CD4-positive, alpha-beta T cell treated with Interleukin-17A for 1 hour (primary cell): ENCODE measurements at places on chromosomes 7 and 10.
A peak's percentile ranks its signal among the peaks of the same experiment; 100 is the strongest.

DNA sequence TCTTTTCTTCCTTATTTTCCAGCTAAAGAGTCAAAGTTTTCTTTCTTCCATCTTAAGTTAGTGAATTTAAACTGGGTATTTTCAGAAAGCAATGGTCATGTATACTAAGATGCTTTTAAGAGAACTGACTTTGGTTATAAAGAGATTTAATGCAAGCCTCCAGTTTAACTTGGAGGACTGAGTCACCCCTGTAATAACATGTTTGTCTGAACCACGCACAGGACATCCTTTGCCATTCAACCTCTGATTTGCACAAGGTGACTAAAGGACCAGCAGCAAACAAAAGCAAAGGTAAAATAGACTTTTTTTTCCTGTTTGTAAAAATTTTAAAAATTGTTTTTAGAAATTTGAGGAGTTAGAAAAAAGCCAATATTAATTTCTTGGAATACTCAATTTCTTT is 2.9 kb downstream of the HYAL4 start:
- no peak for DNase-seq

DNA sequence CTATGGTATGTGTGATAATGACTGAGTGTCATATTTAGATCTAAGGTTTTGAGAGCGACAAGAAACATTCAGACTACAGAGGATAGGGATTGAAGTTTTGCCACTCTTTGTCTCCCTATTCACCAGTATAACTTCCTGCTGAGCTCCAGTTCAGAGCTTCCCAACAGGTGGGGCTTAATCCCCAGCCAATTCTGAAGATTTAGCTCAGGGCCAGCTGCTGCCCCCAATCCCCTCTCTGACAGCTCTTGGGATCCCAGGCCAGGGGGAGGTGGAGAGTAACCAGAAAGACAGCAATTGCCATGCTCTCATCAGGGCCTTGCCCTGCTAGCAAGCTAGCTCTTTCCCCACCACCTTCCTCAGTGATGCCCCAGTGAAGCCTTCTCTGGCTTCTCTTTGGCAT is 57.8 kb downstream of the TRIL start:
- no peak for DNase-seq

DNA sequence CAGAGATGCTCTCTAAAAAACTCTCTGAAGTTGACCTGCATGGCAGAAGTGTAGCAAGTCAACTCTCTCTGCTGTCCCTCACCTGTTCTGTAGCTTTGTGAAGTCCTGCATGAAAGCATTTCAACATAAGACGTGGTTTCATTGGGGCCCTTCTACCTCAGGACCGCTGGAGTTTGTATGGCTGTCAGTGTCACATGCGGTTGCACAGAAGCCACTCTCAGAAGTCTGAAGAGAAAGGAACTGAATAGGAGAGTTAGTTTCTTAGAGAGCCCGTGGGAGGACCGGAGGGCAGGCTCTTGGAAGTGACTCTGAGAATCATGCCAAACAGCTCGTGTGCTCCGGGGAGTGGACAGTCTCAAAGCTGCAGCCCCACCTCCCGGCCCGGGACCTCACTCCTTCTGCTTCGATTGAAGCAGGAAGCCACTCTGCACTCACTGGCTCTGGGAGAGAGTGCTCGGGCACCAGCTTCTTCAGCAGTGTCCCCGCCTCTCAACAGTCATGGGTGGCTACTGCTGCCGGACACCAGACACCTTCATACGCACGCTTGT is 486.7 kb downstream of the SDK1 start:
- no peak for DNase-seq

DNA sequence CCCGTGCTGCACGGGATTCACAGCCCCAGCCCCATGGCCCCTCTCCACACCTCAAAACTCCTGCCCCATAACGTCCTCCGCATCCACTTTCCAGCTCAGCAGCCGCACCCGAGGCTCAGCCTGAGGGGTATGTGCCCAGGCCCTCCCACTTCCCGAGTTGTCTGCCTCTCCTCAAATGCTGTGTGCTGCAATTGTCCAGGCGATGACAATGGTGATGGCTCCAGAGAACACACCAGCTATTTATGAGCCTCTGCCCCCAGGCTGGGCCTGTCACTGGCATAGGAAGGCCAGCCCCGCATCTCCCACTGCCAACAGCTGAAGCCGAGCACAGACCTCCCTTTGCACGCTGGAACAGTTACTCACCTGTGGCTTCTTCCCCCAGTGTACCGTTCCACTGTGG is 2.4 kb upstream of the LDB3 start:
- no peak for DNase-seq

DNA sequence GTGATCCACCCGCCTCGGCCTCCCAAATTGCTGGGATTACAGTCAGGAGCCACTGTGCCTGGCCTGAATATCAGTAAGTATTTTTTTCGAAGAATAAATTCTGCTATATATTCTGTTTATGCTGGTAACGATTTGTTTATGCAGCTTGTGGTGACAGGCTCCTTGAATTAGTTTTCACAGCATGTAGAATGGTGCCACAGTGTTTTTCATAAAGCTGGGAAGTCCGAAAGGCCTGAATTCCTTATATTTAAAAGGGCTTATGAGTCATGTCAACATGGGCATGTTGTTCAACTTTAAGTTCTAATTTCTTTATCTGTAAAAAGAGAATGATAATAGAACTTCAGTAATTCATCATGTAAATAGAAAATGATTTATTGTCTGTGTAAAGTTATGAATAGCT is 42.2 kb upstream of the WASL start:
- DNase-seq = no peak

DNA sequence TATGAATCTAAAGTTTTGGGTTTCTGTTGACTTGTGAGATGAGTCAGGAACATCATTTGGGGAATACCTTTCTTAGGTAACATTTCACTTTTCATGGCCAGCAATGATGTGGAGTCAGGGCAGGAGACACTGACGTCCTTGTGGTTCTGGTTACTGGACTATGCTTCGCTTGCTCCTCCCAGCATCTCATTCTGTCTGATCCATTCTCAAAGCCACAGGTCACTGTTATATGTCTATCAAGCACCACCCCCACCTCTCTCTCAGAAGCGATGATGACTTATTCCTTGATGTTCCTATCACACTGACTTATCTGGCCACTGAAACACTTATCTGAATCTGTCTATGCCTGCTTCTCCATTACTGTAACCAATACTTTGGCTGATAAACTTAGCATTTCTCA is 51.6 kb downstream of the TES start:
- DNase-seq = no peak

DNA sequence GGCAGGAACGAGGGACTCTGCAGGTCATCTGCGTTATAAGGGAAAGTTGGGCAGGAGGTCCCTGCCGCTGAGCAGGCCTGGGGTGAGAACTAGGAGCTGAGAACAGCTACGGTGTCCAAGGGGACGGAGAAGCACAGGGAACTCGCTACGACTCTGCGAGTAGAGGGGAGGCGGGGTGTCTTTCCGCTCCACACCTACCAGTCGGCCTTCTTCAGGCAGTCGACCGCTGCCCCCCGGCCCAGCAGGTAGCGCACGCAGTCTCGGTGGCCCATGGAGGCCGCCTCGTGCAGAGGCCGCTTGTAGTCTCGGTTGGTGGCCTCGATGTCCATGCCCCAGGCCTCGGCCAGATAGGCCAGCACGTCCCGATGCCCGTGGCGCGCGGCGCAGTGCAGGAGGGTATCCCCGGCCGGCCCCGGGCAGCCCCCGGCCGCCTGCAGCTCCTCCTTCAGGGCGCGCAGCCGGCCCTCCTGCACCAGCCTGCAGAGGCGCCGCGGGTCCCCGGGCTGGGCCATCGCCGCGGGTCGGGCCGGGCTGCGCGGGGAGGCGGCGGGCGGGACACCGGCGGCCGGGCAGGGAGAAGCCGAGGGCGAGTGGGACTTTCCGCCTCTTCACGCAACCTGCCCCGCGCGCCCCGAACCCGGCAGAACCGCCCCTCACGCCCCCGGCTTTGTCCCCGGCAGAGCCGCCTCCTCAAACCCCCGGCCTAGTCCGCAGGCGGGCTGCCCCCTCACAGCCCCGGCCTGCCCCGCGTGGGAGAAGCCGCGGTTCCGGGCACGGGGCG is 660 bp downstream of the ANKRD16 start:
- DNase-seq = peak; percentile 33

- DNase-seq = no peak
Observed at GRCh38 chr7:151252561-151252835, 4.0 kb upstream of the SMARCD3 start.

DNA sequence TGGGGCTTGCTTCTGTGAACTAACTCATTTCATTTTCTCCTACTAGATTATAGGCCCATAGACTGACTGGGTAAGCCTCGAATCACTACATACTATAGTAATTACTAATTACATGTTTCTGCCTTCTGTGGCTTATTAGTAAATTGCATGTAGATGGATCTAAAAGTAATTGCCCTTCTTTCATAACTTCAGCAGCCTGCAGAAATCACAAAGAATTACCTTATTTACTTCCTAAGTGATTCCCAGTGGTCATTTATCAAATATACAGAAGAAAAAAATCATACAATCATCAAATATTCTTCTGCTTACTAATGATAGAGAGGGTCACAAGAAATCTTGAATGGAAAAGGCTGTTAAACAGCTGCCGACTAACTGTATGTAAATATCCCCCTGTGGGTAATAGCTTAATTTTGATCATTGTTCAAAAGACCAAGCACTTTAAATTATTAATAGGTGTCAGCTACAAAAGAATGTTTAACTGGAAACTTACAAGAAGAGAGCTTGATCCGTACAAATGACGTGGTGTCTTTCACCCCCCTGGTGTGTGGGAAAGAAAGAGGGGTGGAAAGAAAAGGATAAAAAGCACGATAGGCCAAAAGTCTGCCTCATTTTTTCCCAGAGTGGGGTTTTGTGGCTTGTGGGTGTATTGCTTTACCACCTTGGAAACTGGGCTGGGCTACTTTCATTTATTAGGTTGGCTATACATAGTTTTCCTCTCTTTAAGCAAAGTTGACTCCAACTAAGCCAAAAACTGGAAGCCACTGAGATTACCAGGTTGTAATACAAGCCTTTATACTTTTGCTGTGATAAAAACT is 361.8 kb upstream of the ZMIZ1 start:
- DNase-seq = no peak

DNA sequence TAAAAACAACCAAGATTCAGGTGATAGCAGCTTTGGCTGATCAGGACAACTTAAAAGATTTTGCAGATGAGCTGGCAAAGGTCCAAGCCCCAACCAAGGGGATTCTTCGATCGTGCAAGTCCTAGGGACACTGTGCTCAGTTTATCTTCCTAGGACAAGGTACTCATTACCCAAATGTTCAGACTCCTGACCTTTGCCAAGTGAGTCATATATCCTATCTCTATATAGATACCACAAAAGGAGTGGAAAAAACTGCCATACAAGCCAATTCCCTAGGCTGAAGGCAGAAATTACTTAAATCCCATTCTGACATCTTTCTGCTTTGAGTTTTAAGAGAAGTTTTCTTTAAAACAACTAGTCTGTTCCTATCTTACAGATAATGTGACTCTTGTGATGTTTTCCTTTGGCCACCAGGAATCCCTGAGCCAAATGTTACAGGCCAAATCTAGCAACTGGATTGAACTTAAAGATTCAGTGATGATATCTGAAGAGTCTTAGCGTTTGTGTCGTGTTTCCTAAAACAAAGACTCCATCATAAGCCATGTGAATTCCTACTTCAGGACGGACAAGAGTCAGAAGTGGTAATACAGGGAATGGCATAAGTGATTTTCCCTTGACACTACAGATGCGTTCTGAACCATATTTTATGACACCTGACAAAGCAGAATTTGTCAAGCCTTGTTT is 142.6 kb upstream of the ASAH2 start:
- no peak for DNase-seq

- DNase-seq = no peak
Observed at GRCh38 chr10:1070919-1071318, 14.7 kb downstream of the WDR37 start.

DNA sequence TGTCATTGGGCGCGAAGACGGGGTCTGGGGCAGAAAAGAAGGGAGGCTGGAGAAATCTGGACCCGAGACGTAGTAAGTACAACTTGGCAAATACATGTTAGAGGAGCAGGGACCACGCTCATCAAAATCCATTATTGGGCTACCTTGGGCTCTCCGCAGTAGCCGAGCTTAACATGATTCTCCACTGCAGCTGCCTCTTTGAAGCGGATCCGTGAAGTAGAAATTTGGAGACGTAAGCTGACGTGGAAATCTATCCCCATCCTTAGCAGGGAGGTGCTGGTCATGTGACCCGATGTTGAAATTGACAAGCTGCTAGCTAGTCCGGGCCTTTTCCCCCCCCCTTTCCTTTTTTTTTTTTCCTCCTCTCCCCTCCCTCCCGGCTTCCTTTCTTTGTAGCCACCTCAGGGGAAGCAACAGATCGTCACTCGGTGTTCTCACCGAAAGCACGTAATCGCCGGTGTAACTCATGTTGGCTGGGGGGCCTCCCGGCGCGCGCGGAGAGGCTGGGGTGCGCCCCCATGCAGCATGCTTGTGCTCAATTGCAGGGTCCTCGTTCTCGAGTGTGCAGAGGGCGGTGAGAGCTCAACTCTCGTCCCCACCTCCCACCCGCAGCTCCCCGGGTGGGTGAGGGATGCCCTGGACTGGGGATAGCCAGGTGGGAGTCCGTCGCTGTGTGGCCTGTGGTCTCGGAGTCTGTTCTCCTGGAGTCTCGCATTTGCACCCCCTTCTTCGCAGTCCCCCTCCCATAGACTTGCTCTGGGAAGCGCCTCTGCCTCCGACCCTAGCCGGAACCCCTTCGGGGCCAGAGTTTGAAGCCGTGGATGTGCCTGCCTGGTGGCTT is at the start of gene HOXA11:
Gene HOXA11, minus strand, starts transcription at position 220 of the 841 bp plus-strand sequence. Its CDS starts 88 bp downstream, at position 132.
- no peak for DNase-seq

- DNase-seq = no peak
Observed at GRCh38 chr7:46847126-46847525, 734.8 kb downstream of the TNS3 start.

DNA sequence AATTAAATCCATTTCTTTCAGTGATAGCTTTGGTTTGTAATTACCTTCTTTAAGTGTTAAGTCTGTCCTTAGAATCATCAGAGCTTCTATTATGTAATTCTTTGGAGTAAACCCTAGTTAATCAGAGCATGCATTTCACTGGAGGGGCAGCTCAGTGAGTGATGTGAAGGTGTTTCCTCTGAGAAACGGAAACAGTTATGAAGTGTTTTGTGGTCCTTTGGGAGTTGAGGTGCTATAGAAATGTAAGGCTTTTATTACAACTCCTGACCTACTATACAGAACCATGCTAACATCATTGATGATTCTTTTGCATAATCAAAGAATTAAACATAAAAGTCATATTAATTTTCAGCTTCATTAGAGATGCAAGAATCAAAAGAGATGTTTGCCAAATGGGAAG is 141.5 kb downstream of the EXOC4 start:
- DNase-seq = no peak

GRCh38 chr7:44336491-44336890 is 11.1 kb upstream of the CAMK2B start:
- DNase-seq = no peak
